ENCODE measurements at places on chromosomes 5 and 9. TPM values are rescaled to one million over a fixed set of nuclear protein-coding genes. Genes with fewer than 3 reads are reported as not detected.

GRCh38 chr5:155655569-155655968 lies 642.0 kb downstream of the KIF4B start:
- H3K36me3 ChIP-seq, result no peaks in the 10 kb centered on the region
- no peaks in the 10 kb centered on the region for H3K4me1 ChIP-seq
- H3K27me3 ChIP-seq, result peaks cover 8% of the 10 kb centered on the region
- no peak overlapping the region for H3K27ac ChIP-seq
- no peak for DNase-seq

Gene PCDHA9
- not detected for total RNA-seq

- no peaks in the 10 kb centered on the region for H3K4me1 ChIP-seq
- H3K27ac ChIP-seq, result no peak overlapping the region
- no peak overlapping the region for H3K4me3 ChIP-seq
- H3K36me3 ChIP-seq, result no peaks in the 10 kb centered on the region
These were observed 72.9 kb downstream of the PTCD2 start for GRCh38 chr5:72393052-72393451.

- H3K27me3 ChIP-seq, result no peaks in the 10 kb centered on the region
- no peak for DNase-seq
- H3K27ac ChIP-seq, result peak overlapping the region; percentile 79
- peaks cover 18% of the 10 kb centered on the region for H3K4me1 ChIP-seq
These were observed 18.3 kb downstream of the SUSD3 start for GRCh38 chr9:93076792-93077128.

Gene SHROOM1
- not detected for total RNA-seq

Gene PGM5
- 0.16 TPM for total RNA-seq

GRCh38 chr9:35322075-35322885 lies 160.5 kb downstream of the UNC13B start:
- H3K27me3 ChIP-seq, result peaks cover 26% of the 10 kb centered on the region
- peaks cover 2% of the 10 kb centered on the region for H3K4me1 ChIP-seq
- H3K27ac ChIP-seq, result peak overlapping the region; percentile 29
- no peak for DNase-seq
- H3K4me3 ChIP-seq, result no peak overlapping the region

- no peaks in the 10 kb centered on the region for H3K36me3 ChIP-seq
- peak within 1 kb of the TSS; percentile 82 for H3K4me3 ChIP-seq
- peaks cover 13% of the 10 kb centered on the region for H3K4me1 ChIP-seq
- peak; percentile 78 for DNase-seq
These were observed at the start of gene DNM1 for GRCh38 chr9:128203024-128203706. Gene DNM1, plus strand, starts transcription at chr9:128203379. Its CDS starts 92 bp downstream, at chr9:128203471.

Gene DNAJB5
- total RNA-seq, result 1.4 TPM

DNA sequence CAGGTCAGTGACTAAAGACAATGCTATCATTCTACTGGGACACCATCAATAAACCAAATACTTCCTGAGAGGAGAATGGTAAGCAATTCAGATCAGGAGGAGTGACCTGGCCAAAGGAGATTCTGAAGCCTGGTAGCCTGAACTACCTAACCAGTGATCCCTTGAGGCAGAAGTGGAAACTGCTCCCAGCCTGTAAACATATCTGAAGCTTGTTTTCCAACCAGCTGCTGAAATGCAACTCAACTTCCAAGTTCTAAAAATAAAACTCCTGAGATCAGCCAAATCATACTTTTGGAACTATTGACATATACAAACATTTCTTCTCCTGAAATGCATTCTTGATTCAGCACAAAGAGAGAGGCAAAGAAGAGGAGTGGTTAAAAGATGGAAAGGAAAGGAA lies 204.1 kb downstream of the EBF1 start:
- no peaks in the 10 kb centered on the region for H3K4me1 ChIP-seq
- H3K27ac ChIP-seq, result no peak overlapping the region
- no peak for DNase-seq
- H3K4me3 ChIP-seq, result no peak overlapping the region
- H3K36me3 ChIP-seq, result no peaks in the 10 kb centered on the region

- no peaks in the 10 kb centered on the region for H3K27me3 ChIP-seq
- DNase-seq, result no peak
- peak overlapping the region; percentile 88 for H3K27ac ChIP-seq
- no peak overlapping the region for H3K4me3 ChIP-seq
- no peaks in the 10 kb centered on the region for H3K36me3 ChIP-seq
- H3K4me1 ChIP-seq, result peaks cover 29% of the 10 kb centered on the region
These were observed 6.1 kb downstream of the SLC31A2 start for GRCh38 chr9:113156880-113157279.

DNA sequence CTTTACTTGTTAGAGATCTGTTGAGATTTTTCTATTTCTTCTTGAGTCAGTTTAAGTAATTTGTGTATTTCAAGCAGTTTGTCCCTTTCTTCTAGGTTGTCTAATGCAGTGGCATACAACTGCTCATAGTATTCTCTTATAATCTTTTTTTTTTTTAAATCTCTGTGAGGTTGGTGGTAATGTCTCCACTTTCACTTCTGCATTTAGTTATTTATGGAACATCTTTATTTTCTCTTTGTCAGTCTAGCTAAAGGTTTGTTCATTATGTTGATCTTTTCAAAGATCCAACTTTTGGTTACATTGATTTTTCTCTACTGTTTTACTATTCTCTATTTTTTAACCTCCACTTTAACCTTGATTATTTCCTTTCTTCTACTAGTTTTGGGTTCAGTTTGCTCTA lies 13.8 kb downstream of the FOXE1 start:
- H3K27me3 ChIP-seq, result peaks cover 6% of the 10 kb centered on the region
- peaks cover 11% of the 10 kb centered on the region for H3K36me3 ChIP-seq
- no peaks in the 10 kb centered on the region for H3K4me1 ChIP-seq
- no peak for DNase-seq

- peaks cover 56% of the 10 kb centered on the region for H3K27me3 ChIP-seq
- H3K4me1 ChIP-seq, result peaks cover 3% of the 10 kb centered on the region
- H3K4me3 ChIP-seq, result no peak overlapping the region
These were observed 160.6 kb downstream of the ZDHHC21 start for GRCh38 chr9:14532456-14533115.

Gene ADGRV1
- total RNA-seq, result 0.52 TPM

DNA sequence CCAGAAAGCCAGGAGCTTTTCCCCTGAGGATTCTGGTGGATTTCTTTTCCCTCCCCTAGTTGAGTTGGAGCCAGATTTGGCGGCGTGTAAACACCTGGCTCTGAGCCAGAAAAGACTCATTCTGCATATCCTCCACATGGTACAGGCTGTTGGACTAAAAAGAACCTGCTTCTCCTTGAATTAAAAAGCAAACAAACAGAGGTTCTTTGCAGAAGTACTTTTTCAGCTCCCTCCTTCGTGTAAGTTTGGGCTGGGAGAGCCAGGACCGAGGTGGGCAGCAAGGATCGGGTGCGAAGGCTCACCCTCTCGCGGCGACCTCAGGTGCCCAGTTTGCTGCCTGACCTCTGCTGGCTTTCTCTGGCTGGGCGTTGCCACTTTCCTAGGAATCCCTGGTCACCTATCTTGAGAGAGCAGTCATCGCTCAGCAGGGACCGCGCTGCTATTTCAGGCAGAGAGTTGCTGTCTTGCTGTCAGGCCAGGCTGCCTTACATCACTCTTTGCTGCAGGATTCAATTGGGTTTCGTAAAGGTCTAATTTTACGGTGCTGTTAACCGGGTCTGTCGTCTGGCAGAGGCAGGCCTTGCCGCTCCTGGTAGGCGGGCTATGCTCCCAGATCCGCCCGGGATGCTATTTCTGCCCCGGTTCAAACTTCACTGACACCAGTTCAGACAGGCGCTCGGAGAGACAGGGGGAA lies 3.2 kb downstream of the PAPPA start:
- no peak for DNase-seq
- peaks cover 69% of the 10 kb centered on the region for H3K27me3 ChIP-seq
- no peak overlapping the region for H3K27ac ChIP-seq
- no peak overlapping the region for H3K4me3 ChIP-seq

Gene LCNL1
- total RNA-seq, result 2.9 TPM

DNA sequence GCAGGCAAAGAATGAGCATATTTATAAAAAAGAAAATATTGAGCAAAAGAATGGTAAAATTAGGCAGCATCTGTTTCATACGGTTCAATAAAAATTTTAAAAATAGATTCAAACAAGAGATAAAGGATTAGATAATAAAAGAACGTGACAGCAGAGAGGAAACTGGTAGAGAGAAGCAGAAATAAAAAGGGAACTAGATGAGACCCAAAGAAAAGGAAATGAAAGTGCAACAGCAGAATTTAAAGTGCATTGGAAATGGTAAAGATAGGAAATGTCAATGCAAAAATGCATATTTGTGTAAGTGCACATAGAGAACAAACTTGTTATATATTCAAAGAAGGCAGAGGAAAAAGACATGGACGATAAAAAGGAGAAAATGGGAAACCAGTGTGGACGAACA lies 70.2 kb downstream of the SUSD1 start:
- H3K27ac ChIP-seq, result peak overlapping the region; percentile 81
- H3K27me3 ChIP-seq, result no peaks in the 10 kb centered on the region
- H3K4me3 ChIP-seq, result no peak overlapping the region

DNA sequence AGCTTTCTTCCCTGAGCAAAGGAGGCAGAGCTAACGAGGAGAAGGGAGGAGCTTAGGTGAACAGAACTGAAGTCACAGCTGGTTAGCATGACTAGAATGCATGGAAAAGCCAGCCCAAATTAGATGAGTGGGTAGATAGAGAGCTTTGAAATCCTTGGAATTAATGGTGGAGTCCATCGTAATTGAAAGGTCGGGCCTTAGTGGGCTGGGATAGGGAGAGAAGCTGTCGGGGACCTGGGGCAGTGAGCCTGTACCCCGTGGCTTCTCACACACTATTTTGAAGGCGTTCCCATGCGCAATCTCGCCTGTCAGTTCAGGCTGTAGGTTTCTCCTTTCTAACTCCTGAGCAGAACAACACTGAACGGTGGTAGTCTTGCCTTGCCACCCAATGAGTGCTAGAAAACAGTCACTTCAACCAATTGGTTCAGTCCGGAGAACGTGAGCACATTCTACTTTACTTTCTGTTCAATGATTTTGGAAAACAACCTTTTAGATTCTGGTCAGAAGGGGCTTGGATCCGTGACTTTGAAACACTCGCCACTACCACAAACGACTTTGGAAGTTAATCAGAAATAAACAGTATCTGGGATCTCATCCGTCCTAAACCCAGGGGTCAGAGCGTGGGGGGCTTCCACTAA lies 655 bp upstream of the RAI14 start:
- H3K4me3 ChIP-seq, result peak overlapping the region; percentile 98
- H3K27me3 ChIP-seq, result peaks cover 21% of the 10 kb centered on the region
- peaks cover 3% of the 10 kb centered on the region for H3K36me3 ChIP-seq
- peaks cover 24% of the 10 kb centered on the region for H3K4me1 ChIP-seq
- peak overlapping the region; percentile 89 for H3K27ac ChIP-seq

DNA sequence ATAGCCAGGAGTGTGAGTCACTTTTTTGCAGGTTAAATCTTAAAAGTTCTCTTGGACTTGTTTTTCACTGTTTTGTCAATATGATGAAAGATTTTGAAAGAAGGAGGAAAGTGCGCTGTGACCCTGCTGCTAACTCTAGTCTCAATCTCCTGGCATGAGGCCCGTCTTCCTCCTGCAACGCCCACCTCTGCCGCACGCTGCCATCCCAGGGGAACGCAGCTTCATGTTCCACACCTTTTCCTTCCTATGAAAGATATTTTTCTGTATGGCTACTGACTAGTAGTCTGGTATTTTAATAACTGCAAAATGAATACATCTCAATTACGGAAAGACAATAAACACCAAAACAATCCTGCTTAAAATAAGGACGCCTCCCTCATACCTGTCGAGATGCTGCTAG lies 8.3 kb downstream of the PPIC start:
- H3K4me1 ChIP-seq, result no peaks in the 10 kb centered on the region
- no peak for DNase-seq
- H3K36me3 ChIP-seq, result peaks cover 4% of the 10 kb centered on the region
- H3K27ac ChIP-seq, result no peak overlapping the region

- no peak for DNase-seq
- no peak overlapping the region for H3K27ac ChIP-seq
- H3K27me3 ChIP-seq, result peaks cover 13% of the 10 kb centered on the region
- H3K4me1 ChIP-seq, result no peaks in the 10 kb centered on the region
These were observed 140.1 kb downstream of the COX7C start for GRCh38 chr5:86757824-86758223.

Gene PCDHB13
- total RNA-seq, result not detected

Data from T-helper 17 cell (primary cell).